Left ventricle myocardium superior (tissue), 1 donor: ENCODE measurements at places on chromosomes 16 and 17. TPM values are rescaled to one million over a fixed set of nuclear protein-coding genes. Genes with fewer than 3 reads are reported as not detected.

DNA sequence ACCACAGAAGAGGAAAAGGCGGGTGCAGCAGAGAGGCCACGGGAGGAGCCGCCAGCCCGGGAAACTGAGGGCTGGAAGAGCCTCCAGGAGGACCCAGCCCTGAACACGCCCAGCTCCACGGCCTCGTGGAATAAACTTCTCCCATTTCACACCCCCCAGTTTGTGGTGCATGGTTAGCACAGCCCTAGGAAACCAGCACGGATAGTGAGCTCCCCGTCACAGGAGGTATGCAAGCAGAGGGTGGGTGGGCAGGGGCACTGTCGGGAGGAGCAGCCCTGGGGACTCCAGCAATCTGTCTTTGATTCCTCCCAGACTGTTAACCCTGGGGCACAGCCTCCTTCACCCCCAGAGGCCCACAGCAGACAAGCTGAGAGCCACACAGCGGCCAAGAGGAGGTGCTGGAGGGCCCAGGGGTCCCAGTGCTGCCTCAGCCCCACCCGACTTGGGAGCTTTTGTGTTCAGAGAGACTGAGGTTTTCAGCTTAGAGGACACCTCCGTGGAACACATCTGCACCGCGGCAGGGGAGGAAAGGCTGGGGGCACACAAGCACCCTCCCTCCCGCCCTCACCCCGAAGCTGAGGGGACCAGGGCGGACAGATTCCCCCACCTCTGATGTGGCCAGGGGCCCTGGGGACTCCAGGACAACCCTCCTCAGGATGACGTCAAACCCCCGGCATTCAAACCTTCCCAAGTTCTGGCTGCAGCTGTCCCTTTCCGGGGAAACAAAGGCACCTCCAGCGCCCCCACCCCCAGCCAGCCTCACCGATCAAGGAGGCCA, 1.7 kb upstream of the IL17C start:
- DNase-seq = no peak

ADAD2 gene
- total RNA-seq = not detected

KRTAP4-3 gene
- total RNA-seq = not detected

- DNase-seq = peak; percentile 28
These were observed 357.9 kb downstream of the CNTNAP4 start for GRCh38 chr16:76634847-76635697.

DNA sequence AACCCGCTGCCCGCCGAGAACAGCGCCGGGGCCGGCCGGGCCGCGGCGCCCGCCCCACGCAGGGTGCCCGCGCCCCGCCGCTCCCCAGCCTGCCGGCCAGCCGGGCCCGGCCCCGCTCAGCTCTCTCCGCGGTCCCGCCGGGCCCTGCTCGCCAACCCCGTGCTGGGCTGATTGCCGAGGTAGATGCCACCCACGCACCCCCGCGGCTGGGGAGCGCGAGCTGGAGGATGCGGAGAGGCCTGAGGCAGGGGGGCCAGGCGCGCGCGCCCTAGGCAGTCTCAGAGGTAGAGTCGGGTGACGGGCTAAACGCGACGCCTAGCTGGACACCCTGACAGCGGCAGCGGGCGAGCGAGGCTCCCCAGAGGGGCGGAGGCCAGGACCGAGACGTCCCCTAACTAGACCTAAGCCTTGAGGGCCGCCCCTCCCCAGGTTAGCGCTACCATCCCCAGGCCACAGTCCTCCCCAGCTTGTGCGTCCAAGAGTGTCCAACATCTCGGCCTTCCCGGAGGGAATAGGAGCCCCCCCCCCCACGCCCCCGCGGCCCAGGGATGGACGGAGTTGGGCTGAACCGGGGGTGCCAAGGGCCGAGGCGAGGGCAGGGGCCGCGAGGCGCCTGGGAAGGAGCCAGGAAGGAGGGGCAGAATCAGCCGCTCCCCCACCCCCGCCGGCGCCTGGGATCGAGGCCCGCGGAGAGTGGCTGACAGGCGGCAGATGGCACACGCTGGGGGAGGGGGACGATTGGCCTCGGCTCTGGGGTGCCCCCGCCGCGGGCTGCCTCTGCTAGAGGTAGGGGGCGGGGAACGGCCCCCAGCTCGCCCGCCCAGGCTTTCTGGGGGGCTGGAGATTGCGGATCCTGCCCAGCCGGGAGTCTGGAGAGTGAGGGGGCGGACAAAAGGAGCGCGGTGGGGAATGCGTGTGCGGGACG, 2.5 kb upstream of the ZNF423 start:
- peak; percentile 66 for DNase-seq

CCL17 gene
- not detected for total RNA-seq
